ENCODE measurements at places on chromosomes 5 and 9.

DNA sequence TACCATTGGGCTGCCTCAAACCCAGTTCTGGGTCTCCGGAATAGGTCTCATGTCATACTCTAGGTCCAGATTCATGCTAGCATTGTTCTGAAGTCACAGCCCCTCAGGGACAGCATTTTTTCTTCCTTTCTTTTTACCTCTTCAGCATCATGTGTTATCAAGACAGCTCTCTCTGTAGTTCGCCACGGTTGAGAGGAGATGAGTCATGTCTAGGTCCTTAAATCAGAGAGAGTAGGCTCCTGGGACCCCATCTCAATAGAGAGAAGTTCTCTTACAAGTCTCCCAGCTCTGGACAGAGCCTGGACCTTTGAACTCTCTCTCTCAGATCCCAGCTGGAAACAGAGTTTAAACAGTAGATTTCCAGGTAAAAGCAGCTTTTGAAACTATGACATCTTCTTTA, 332.4 kb upstream of the CD180 start:
- DNase-seq, result no peak

DNA sequence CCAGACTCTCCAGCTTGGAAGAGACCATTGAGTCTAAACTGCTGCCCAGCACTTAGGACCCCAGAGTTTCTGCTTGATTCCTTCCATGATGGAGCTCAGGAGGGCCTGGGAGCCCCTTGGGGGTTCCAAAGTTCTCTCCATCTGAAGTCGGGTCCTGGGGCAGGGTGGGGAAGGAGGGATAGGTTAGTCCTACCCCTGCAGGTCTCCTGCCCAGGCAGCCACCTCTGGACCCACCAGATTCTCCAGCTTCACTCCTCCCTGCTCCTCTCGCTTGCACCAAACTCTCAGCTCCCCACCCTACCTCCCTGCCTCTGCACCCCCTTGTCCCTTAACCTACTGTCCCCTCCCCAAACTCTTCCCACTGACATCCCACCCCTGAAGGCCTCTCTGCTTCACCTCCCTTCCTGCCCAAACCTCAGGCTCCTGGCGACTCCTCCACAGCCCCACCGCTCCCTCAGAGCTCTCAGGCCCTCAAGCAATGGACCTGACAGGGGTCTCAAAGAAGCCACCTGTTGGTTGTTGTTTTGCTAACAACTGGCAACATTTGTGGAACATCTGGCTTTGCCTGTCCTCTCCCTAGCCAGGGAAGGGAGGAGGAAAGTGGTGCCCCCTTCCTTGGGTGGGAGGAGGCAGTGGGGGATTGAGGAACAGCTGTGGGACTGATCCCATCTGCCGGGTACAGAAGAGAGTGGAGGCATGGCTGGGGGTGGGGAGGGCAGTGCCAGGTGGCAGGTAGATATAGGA, 137.5 kb downstream of the RGS3 start:
- DNase-seq, result no peak

GRCh38 chr5:65625743-65626142, 916 bp downstream of the SHLD3 start:
- no peak for DNase-seq

GRCh38 chr5:140249536-140249935, 53.4 kb downstream of the PFDN1 start:
- no peak for DNase-seq

GRCh38 chr5:72282878-72283277, 37.2 kb downstream of the MRPS27 start:
- no peak for DNase-seq

- no peak for DNase-seq
Measured at GRCh38 chr9:83698976-83699585, 8.7 kb downstream of the UBQLN1 start.

- DNase-seq, result no peak
Measured at GRCh38 chr9:3783156-3783555, 257.4 kb upstream of the RFX3 start.

DNA sequence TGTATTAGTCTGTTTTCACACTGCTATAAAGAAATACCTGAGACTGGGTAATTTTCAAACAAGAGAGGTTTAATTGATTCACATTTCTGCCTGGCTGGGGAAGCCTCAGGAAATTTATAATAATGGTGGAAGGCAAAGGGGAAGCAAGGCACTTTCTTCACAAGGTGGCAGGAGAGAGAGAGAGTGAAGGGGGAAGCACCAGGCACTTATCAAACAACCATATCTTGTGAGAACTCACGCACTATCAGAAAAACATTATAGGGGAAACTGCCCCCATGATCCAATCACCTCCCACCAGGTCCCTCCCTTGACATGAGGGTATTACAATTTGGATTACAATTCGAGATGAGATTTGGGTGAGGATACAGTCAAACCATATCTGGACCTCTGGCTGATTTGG, 34.7 kb downstream of the ADRB2 start:
- DNase-seq, result no peak

GRCh38 chr9:119289740-119290433, 79.3 kb downstream of the BRINP1 start:
- DNase-seq, result no peak

DNA sequence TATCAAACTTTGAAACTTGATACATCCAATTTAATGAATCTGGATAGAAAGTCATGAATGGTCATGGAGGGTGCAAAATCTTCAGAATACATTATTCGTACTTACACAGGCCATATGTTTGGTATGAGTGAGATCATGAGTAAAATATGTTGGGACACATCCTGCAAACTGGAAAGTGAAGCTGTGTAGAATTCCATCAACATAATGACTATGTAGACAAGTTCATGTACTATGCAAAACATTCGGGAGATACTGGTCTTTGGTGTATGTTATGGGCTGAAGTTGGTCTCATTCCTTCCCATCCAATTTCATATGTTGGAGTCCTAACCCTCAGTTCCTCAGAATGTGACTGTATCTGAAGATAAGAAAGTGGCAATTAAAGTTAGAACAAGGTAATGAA, 18.1 kb upstream of the CTNND2 start:
- no peak for DNase-seq

- no peak for DNase-seq
Measured at GRCh38 chr9:84791643-84792042, 122.1 kb downstream of the NTRK2 start.

DNA sequence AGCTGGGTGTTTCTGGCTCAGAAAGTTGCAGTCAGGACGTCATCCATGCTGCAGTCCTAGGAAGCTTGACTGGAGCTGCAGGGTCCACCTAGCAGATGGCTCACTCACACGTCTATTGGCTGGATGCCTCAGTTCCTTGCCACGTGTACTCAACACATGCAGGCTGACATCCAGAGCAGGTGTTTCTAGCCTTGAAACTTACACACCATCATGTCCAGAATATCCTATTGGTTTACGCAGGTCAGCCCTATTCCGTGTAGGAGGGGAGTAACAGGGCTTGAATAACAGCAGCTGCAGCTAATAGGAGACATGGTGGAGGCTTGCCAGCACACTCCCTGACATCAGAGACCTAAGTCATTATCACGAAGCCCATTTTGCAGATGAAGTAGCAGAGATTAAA, 473.5 kb downstream of the ACTL7B start:
- DNase-seq, result no peak

DNA sequence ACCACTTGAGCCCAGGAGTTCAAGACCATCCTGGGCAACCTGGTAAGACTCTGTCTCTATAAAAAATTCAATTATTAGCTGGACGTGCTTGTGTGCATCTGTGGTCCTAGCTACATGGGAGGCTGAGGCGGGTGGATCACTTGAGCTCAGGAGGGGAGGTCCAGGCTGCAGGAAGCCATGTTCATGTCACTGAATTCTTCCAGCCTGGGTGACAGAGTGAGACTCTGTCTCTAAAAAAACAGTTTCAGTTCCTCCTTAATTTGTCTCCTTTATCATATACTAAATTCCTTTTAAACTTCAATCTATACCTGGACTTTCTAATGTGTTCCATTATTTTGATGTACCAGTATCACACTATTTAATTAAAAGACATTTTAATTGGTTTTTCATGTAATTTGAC, 422.2 kb upstream of the TLE4 start:
- DNase-seq, result no peak

DNA sequence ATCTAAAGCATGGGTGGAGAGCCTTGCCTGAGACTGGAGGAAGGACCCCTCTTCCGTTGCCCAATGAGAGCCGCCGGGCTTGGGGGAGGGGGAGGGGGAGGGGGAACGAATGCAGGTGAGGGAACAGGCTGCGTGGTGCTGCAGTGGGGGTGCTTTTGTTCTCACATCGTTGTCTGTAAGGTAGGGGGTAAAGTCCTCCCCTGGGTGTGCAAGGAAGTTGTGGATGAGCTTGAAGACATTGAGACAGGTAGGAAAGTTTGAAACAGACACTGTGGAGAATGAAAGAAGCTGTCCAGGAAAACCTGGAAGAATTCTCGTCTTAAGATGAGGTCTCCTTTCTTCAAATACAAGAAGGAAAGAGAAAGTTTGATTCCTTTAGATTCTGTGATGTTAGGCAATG, 94.1 kb upstream of the LIFR start:
- DNase-seq, result no peak

GRCh38 chr5:163687414-163687813, 182.0 kb downstream of the MAT2B start:
- no peak for DNase-seq

- DNase-seq, result no peak
Measured at GRCh38 chr9:134589748-134590147, 51.9 kb upstream of the COL5A1 start.

GRCh38 chr9:126147186-126147935, 179.3 kb upstream of the MVB12B start:
- no peak for DNase-seq

GRCh38 chr9:121809356-121810050, 158.1 kb downstream of the DAB2IP start:
- no peak for DNase-seq

DNA sequence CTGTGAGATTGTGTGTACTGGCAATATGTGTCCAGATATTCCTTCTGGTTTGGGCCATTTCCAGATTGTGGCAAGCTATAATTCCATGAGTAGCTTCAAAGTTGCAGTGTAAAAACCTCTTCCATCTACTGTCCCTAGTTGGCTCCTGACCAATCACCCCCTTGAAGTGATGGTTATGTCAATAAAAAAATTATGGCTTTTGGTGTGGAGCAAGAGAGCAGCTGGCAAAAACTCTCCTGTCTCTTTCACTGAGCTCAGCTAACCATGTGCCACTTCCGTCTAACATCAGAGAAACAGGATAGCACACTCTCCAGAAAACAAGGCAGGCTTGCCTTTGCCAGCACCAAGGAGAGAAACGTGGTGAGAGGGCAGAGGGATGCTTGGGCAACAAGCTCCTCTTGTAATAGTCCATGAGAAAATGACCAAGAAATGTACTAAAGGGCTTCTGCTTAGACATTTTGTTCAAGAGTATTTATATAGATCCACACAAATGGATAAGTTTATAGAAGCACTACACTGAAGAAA, 914.4 kb upstream of the SEMA6A start:
- DNase-seq, result no peak

- no peak for DNase-seq
Measured at GRCh38 chr5:93150311-93151012, 430.6 kb downstream of the NR2F1-AS1 start.

DNA sequence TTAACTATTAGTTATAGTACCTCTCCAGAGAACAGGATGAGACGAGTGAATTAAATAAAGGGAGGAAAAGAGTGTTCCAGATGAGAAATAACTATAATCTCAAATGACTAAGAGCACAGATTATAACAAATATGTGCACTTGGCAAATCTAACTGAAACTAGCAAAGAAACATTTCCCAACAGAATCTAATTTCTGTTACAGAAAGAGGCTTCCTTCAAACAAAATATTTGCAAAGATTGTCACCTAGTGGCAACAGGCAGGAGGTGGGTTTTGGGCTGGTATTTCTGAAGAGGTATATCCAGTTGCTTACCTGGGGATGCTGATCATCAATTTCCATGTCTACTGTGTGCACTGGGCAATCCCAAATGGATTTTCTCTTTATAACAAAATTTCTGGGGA, 5.6 kb upstream of the SPDL1 start:
- DNase-seq, result no peak

DNA sequence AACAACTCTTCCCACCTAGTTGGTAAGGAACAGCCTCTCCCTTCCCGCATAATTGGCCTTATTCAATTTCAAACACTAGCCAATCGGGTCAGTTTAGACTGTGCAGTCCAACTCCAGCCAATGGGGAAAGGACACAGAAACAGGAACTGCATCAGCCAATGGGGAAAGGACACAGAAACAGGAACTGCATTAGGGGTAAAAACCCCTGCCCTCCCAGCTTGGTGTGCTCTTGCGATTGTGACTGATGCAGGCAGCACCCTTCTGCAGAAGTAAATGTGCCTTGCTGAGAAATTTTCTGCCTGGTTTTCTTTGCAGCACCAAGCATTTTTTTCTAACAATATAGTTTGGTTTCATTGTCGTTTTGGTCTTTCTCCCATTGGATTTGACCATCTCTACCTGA, 8.5 kb upstream of the GLT6D1 start:
- no peak for DNase-seq

- DNase-seq, result no peak
Measured at GRCh38 chr5:172913117-172913850, 45.9 kb upstream of the RPL26L1 start.

DNA sequence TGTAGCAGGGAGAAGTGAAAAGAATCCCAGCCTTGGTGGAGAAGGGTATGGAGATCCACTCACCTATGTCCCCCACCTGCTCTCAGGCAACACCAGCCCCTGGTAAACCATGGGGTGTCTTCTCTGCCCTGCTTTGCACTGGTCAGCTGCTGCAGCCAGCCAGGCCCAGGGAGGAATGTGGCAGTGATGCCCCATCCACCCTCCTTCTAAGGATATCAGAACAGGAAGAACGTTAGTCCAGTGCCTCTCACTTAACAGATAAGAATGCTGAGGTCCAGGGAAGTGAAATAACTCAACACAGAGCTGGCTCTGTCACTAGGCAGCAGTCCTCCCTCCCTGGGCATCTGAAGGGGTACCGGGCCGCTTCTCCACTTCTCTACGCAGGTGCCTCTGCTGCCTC, 9.7 kb upstream of the PPIC start:
- no peak for DNase-seq

DNA sequence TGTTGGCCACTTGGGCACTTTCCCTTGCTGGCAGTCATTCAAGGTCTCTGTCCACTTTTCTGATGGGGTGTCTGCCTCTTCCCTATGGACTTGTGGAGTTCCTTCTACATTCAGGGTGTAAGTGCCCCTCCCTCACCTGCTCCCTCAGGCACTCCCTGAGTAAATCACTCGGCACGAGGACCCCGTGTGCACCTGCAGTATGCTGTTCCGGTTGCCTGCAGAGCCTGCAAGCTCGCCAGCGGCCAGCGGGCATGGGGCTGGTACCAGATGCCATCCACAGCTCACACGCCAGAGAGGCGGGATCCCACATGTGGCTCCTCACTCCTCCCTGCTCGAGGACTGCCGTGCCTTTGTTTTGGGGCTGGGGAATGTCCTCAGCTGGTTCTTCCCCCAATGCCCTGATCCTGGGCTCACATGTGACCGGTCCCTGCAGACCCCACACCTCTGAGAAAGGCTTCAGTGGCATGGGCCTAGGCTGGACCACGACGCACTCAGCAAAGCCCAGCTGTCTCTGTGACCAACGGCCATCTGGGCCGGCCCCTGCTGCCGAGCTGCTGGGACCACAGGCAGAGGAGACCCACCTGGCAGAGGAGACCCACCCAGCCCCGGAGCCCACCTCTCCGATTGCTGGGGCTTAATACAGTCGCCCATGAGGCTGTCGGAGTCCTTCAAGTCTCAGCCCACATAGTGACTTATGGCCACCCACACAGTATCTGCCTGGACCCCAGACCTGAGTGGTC, 46.1 kb upstream of the CLPTM1L start:
- DNase-seq, result no peak

Data from non-pigmented ciliary epithelial cell (primary cell).